Cardiac muscle cell (in vitro differentiated cells and primary cell): ENCODE measurements at places on chromosomes 7 and 10. TPM values are rescaled to one million over a fixed set of nuclear protein-coding genes. Genes with fewer than 3 reads are reported as not detected.

GRCh38 chr7:39357648-39358047 lies 208.6 kb upstream of the YAE1 start:
- no peak for DNase-seq

- DNase-seq = no peak
These were observed 761 bp downstream of the KCTD7 start for GRCh38 chr7:66629222-66630062.

DNA sequence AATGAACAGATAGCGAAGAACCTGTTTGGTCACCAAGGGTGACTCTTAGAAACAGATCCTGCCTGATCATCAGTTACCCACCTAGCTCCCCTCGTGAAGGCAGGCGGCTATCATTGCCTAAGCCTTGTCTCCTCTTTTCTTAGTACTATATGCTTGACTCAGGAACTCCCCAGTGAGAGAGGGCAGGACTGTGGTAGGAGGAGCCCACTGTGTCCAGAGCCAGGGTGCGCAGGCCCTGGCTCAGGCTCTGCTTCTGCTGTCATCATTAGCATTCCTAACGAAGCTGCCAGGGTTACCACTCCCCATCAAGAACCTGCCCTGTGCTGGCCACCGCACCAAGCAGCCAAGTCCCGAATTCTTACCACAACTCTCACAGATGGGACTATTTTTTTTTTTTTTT lies 160.8 kb downstream of the CHN2 start:
- DNase-seq = no peak

DNA sequence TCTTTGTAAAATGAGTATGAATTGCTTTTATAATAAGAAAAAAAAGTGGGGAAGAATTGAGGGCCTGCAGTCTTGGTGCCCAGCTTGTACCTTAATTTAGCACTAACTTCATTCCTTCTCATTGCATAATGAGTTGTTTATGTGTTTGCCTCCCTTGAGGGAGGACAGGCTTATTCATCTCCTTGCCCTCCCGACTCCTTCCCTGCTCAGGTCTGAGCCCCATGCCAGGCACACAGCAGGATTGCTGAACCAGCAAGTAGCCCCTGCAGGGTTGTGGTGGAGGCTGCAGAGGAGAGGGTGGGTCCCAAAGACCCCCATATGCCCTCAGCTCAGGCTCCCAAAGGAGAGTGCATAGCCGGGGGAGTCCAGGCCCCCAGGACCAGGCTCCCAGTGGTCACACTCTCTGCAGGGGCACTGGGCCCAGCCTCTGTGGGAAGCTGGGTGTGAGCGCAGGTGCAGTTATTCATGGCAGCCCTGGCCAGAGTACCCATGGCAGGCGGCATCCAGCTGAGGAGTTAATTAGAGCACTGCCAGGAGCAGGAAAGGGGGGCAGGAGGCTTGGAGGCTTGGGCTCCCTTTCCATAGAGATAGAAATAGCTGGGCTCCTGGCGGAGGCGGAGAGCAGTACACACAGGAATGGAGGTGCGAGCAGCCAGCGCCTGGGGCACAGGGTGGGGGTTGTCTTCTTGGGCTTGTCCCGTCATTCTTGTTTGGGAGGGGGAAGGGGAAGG lies 28.2 kb upstream of the GOLGA7B start:
- no peak for DNase-seq

DNA sequence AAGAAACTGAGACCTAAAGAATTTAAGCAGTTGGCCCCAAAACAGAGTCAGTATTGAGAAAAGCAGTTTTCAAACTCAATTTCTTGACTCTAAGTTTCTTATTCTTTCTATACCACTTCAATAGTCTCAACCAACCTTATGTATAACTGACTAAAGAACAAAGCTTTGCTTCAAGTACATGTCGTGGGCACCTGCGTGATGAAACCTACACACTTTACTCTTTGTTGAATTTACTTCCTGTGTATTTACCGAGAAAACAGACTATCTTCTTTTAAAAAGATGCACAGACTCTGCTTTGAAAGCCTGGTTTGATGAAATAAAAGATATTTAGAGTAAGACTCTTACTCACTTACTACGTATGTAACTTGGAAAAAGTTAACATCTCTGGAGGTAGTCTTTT lies 297.2 kb upstream of the CDC14C start:
- DNase-seq = no peak

GRCh38 chr7:156121434-156121833 lies 309.2 kb upstream of the SHH start:
- no peak for DNase-seq

GRCh38 chr10:69639291-69640195 lies 9.5 kb downstream of the FAM241B start:
- DNase-seq = peak; percentile 83

- DNase-seq = no peak
These were observed 66.1 kb downstream of the SAMD9 start for GRCh38 chr7:93051660-93052059.

DNA sequence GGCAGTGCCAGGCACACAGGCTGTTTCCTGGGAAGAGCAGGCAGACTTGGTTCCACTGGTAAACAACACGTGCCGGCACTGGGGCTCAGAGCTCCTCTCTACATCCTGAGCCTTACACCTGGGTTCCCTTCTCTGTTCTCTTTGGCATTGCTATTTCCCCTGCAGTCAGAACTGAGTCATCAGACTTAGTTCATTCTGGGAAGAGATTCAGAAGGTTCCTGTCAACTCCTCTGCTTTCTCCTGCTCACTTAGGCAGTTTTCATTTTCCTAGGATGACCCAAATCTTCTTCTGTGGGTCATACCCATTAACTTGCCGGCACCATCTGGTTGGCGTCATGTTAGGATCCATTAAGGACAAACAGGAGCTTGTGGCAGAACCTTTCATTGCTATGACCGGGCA lies 33.4 kb upstream of the LRRC18 start:
- no peak for DNase-seq

- no peak for DNase-seq
These were observed 41.9 kb downstream of the CREB3L2 start for GRCh38 chr7:137960020-137960419.

- DNase-seq = no peak
These were observed 9.3 kb downstream of the PCLO start for GRCh38 chr7:83153419-83153818.

- DNase-seq = no peak
These were observed 533.5 kb downstream of the AUTS2 start for GRCh38 chr7:70131817-70132216.

GRCh38 chr7:121192834-121193233 lies 136.0 kb upstream of the WNT16 start:
- no peak for DNase-seq

DNA sequence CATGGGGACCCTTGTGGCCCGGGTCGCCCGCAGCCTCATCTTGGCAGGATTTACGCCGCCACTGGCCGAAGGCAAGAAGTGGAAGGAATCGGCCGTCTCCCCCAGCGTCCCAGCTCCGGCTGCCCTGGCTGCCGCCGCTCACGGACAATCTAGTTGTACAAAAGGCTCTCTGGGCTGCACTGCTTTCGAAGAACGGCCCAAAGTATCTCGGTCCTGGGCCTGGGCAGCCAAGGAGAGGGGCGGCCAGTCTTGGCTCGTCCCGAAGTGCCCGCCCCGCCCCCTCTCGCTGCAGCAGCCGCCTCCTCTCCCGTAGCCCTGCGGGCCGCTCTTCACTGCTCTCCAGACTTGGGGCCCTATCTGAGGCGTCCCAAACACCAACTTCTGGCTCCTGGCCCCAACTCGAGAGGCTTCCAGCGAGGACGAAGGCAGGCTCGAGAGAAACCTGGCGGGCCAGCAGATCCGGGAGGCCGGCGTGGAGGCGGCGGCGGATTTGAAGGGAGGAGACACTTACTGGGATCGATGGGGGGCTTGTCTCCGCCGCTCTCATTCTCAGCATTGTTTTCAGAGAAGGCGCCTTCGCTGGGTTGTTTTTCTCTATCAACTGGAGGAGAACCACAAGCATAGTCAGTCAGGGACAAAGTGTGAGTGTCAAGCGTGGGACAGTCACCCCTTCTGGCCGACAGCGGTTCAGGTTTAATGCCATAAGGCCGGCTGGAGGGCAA lies 809 bp downstream of the HOXA9 start:
- no peak for DNase-seq

DNA sequence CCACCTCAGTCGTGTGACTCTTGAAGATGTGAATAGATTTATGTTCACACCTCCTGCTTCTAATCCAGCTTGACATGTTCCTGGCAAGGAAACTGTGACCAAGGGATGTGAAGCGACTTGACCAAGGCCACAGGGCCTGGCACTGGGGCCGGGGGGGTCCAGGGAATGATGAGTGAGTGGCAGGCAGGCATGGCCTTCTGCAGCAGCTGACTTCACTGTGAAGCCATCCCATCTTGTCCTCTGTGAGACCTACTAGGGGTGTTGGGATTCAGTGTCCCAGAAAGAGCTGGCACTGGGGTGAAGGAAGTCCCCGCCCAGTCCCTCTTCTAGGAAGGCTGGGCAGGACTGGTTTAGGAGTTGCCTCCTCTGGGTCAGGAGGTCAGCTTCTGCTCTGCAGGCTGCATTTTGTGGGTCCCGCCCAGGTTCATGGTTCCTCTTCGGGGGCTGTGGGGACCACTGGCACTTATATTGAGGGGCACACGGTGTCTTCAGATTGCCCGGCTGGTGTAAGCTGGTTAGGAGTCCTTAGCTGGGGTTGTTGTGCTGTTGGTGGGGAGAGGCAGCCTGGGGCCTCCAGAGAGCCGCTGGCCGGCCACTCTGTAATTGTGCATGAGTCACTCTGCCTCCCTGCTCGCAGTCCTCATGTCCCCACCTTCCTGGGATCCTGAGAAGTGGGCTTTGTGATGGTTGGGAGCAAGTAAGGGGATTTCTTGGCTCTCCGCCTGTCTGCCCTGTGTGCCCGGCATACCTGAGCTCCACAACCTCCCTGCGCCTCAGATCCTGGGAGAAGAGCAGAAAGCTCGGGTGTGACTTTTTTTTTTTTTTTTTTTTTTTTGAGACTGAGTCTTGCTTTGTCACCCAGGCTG lies 11.0 kb downstream of the ZMIZ1 start:
- no peak for DNase-seq

DNA sequence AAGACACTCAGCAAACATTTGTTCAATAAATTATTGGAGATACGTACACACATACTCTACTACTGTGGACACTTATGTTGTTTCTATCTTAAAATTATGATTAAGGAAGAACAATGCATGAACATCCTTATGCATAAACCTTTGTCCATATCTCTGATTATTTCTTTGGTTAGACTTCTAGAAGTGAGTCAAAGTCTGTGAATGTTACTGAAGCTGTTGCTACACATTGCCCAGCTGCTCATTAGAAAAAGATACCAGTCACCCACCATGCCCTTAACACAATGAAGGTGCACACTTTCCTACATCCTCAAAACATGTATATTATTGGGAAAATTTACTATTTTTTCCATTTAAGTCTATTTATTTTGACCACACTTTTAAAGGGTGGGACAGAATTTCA lies 1.4 kb upstream of the CLRN3 start:
- no peak for DNase-seq

GRCh38 chr7:42628054-42628453 lies 283.8 kb downstream of the C7orf25 start:
- DNase-seq = no peak

DNA sequence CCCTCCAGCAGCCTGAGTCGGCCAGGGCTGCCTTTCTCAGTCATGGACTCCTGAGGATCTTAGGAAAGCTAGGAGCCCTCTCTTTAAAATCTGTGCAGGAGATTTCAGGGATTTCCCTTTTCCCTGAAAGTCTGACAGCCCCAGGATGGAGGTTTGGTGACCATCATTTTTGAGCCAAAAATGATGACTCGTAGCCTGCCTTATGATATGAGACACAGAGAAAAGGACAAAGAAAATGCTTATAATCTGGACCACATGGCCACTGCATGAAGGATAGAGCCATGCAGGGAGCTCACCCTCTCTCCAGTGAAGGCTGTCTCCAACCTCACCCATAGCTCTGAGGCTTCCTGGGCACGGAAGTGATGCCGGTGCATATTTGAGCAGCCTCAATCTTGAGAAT lies 106.6 kb upstream of the CHST15 start:
- DNase-seq = no peak

- peak; percentile 48 for DNase-seq
These were observed 81.4 kb downstream of the CACNA2D1 start for GRCh38 chr7:82362129-82362706.

DNA sequence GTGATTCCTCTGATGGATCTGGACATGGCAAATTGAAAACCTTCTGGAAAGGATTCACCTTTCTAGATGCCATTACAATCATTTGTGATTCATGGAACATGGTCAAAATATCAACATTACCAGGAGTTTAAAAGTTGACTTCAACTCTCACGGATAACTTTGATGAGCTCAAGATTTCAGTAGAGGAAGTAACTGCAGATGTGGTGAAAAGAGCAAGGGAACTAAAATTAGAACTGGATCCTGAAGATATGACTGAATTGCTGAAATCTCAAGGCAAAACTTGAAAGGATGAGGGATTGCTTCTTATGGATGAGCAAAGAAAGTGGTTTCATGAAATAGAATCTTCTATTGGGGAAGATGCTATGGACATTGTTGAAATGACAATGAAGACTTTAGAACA lies 293.6 kb downstream of the ARHGAP12 start:
- DNase-seq = no peak

- peak; percentile 52 for DNase-seq
These were observed 7.7 kb upstream of the OPN1SW start for GRCh38 chr7:128783143-128783861.

DNA sequence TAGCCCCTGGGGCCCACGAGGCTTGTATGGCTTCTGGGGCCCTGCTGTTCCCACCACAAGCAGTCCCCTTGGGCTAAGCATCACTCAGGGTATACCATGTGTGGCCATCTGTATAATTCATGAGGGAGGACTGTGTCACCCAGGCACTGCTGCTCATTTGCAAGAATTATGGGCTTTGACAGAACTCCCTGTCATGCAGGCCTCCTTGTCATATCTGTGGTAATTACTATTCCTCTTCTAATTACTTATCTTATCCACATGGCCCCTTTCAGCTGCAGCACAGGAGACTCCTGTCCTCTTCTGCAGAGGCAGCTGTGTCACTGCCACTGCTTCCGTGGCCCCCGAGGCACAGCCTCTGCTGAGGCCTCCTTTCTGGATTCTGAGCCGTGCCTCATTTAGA lies 46.3 kb downstream of the LRMDA start:
- DNase-seq = no peak

GRCh38 chr10:51007781-51008180 lies 66.5 kb upstream of the PRKG1 start:
- DNase-seq = peak; percentile 45

GRCh38 chr7:149873970-149874643 lies 338 bp downstream of the ATP6V0E2 start:
- DNase-seq = no peak

The GIMAP5 gene
- 0.25 and 0.45 TPM in 2 replicates for total RNA-seq

The FRMPD2 gene
- total RNA-seq = 3.0 and 8.7 TPM in 2 replicates

The LIPM gene
- total RNA-seq = not detected in 2 replicates

The ZNF746 gene
- 28.3 and 32.9 TPM in 2 replicates for total RNA-seq

The C7orf33 gene
- not detected in 2 replicates for total RNA-seq

The EPO gene
- total RNA-seq = 0.60 TPM in 1 of 2 replicates, not detected in the other

The PLXDC2 gene
- total RNA-seq = 10.5 and 22.6 TPM in 2 replicates

The ANKRD61 gene
- 0.11 and 0.15 TPM in 2 replicates for total RNA-seq

The MYH16 gene
- total RNA-seq = not detected in 2 replicates

The RNF148 gene
- total RNA-seq = 0.21 and 1.0 TPM in 2 replicates

The FAM25A gene
- total RNA-seq = not detected in 2 replicates

The SFRP5 gene
- 23.7 and 35.0 TPM in 2 replicates for total RNA-seq

The ANKRD1 gene
- total RNA-seq = 32.7 and 39.1 TPM in 2 replicates

The SFTPA2 gene
- 0.45 TPM in 1 of 2 replicates, not detected in the other for total RNA-seq

The LRRTM3 gene
- total RNA-seq = 0.98 and 2.5 TPM in 2 replicates

The OR2F2 gene
- total RNA-seq = not detected in 2 replicates

The CALY gene
- total RNA-seq = 9.8 and 16.3 TPM in 2 replicates

The ZNF467 gene
- total RNA-seq = 19.9 and 33.7 TPM in 2 replicates

The CPVL gene
- 30.6 and 49.5 TPM in 2 replicates for total RNA-seq

The RADIL gene
- 61.2 and 110 TPM in 2 replicates for total RNA-seq

The COL28A1 gene
- total RNA-seq = 0.21 and 0.83 TPM in 2 replicates
